ENCODE measurements at places on chromosomes 5 and 9. TPM values are rescaled to one million over a fixed set of nuclear protein-coding genes. Genes with fewer than 3 reads are reported as not detected.

- H3K27me3 ChIP-seq, result no peaks in the 10 kb centered on the region
- no peak overlapping the region for H3K4me3 ChIP-seq
- no peaks in the 10 kb centered on the region for H3K4me1 ChIP-seq
- H3K27ac ChIP-seq, result no peak overlapping the region
- DNase-seq, result peak; percentile 36
These were observed 372.0 kb upstream of the KIF2A start for GRCh38 chr5:61933787-61934626.

Gene LCN15
- not detected for total RNA-seq

Gene ENHO
- total RNA-seq, result 0.55 TPM

DNA sequence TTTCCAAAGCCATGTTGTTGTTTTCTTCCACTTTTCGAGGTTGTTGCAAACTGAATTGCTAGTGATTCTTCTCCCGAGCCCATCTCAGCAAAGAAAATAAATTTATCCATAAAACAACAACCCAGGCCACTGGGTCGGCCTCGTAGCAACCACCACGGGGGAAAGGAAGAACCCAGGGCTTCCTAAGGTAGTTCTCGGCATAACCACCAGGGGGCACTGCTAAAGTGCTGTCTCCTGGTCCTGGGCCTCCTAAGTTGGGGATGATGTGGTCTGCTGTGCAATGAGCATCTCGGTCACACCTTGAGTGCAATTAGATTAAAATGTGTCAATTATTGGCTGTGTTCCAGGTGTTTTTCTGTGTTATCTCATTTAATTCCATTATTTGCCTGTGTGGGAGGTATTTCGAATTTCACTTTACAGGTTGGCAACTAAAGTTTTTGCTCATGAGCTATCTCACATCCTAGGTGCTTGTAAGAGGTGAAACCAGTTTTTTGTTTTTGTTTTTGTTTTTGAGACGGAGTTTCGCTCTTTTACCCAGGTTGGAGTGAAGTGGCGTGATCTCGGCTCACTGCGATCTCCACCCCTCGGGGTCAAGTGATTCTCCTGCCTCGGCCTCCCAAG is 102.8 kb upstream of the DAP start:
- no peak overlapping the region for H3K27ac ChIP-seq
- peaks cover 5% of the 10 kb centered on the region for H3K4me1 ChIP-seq
- no peak overlapping the region for H3K4me3 ChIP-seq
- peak; percentile 24 for DNase-seq

GRCh38 chr9:38331141-38331540 is 61.4 kb upstream of the ALDH1B1 start:
- no peaks in the 10 kb centered on the region for H3K36me3 ChIP-seq
- H3K4me3 ChIP-seq, result no peak overlapping the region
- H3K4me1 ChIP-seq, result no peaks in the 10 kb centered on the region
- no peak for DNase-seq
- H3K27me3 ChIP-seq, result peaks cover 25% of the 10 kb centered on the region

- no peaks in the 10 kb centered on the region for H3K27me3 ChIP-seq
- H3K36me3 ChIP-seq, result no peaks in the 10 kb centered on the region
- no peak overlapping the region for H3K27ac ChIP-seq
- H3K4me1 ChIP-seq, result no peaks in the 10 kb centered on the region
- no peak for DNase-seq
These were observed 615.1 kb upstream of the NUDT12 start for GRCh38 chr5:104177651-104178050.

DNA sequence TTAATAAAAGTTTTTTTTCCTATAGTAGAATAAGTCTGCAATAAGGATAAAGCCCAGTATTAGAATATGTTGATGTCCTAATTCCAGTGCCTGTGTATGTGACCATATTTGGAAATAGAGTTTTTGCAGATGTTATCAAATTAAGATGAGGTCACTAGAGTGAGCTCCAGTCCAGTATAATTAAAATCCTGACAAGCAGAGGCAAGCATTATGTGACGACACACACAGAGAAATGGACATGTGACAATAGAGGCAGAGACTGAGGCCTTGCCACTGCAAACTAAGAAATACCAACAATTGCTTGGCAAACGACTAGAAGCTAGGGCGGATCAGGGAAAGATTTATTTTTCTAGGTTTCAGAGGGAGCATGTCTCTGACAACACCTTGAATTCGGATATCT is 216.4 kb upstream of the CYLC2 start:
- peak overlapping the region; percentile 2 for H3K27ac ChIP-seq
- no peaks in the 10 kb centered on the region for H3K27me3 ChIP-seq
- H3K4me3 ChIP-seq, result no peak overlapping the region
- H3K36me3 ChIP-seq, result no peaks in the 10 kb centered on the region
- no peak for DNase-seq

GRCh38 chr5:42721484-42721883 is 35.1 kb upstream of the CCDC152 start:
- peak; percentile 4 for DNase-seq
- no peak overlapping the region for H3K27ac ChIP-seq
- no peaks in the 10 kb centered on the region for H3K36me3 ChIP-seq
- H3K27me3 ChIP-seq, result peaks cover 10% of the 10 kb centered on the region
- H3K4me3 ChIP-seq, result no peak overlapping the region

DNA sequence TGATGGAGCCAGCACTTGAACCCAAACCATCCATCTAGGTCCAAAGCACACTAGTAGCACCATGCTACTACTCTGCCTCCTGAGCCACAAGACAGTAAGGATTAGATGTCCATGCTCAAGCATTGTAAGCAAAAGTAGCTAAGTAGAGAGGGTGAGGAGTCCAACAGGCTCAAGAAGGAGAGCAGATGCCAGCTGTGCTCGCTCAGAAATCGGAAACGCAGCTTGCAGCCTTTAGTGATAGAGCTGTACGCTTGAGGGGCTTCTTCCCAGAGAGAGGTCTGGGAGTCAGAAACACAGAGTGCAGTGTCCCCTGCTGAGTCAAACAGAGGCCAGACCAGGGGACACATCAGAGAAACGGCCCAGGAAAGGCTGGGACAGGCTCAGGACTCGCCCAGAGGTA is 32.7 kb upstream of the GABRP start:
- H3K27me3 ChIP-seq, result peaks cover 5% of the 10 kb centered on the region
- no peak overlapping the region for H3K27ac ChIP-seq

GRCh38 chr5:74507370-74508005 is 133.0 kb downstream of the ENC1 start:
- no peaks in the 10 kb centered on the region for H3K27me3 ChIP-seq
- H3K27ac ChIP-seq, result no peak overlapping the region
- H3K4me3 ChIP-seq, result no peak overlapping the region
- no peak for DNase-seq
